Fibroblast of skin of left quadriceps (primary cell): ENCODE measurements at places on chromosomes 3 and 15.

DNA sequence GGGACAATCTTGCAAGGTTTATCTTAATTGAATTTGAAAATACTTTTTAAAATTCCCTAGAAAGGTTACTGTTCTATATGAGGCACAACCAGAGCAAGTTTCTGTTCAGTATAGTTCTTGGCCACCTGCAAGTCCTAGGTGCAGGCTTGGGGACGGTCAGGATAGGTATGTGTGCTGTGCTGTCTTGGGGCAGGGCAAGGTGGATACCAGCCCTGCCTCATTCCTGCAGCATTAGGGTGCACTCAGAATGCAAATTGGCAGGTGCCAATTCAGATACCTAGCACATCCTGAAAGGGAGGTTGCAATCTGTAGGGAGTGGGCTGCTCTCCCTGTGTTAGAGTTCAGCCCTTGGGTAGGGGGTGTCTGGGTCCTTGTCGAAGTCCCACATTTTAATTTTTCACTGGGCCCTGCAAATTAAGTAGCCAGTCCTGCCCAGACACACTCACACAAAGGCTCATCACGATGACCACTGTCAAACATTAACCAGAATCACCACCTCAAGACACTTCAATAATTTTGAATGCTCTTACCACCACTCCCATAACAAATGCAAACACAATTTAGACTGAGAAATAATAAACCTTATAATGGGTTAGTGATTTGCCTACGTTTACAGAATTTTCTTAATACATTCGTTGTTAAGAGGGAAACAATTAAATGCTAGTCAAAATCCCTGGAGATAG, 838.0 kb upstream of the NR2F2 start:
- no peak for DNase-seq

GRCh38 chr3:196867155-196867506, 589 bp upstream of the SENP5 start:
- DNase-seq: no peak

DNA sequence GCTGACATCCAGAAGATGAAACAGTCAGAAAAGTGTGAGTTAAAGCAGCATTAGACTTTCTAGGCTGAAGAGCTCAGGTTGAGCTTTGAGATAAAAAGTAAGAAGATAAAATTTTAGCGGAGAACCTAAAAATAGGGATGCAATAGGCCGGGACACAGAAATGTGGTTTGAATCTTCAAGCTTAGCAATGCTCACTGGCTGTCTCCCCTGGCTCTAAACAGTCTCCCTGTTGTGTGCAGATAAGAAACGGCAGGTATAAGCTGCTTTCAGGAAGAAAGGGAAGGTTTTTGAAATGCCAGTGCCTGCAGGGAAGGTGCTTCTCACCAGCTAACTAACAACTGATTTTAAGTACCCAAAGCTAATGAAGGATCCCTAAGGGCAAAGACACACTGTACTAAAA, 718.7 kb upstream of the SGO1 start:
- no peak for DNase-seq

DNA sequence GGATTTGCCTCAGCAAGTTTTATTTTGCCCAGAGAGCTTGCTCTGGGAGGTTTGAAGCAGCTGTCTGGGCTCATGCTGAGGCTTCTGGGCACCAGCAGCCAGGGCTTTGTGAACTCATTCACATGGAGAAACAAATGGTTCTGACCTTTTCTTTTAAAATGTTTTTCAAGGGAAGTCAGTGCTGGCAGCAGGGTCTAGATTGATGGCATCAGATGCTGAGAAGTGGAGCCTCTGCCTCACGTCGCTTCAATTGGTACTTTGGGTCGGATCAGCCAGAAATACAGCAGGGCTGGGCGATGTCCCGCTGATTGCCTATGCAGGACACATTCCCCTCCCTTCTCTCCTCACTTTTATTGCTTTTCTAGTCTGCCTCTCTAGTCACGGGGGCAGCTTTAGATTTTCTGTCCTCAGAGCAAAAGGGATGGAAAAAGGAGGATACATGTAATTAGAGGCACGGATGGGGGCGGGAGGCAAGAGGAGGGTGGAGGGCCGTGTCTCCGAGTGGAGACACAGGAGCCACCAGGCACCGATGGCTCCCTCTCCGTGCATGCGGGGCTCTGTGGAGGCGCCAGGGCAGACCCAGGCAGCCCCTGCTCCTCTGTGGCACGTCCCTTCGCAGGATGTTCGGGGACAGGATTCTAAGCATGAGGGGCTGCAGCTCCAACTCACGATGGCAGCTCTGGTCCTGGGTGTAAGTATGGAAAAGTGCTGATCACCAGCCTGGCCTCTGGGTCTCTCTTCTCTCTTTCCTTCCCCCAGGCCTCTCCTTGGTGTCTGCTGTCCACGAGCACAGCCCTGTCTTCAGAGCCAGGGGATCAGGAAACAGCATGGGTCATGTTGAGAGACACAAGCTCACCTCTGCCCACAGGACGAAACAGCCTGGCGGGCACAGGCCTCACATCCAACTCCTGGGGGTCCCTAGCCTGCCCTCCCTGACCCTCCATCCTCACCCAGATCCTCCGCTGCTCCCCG, 116.1 kb downstream of the FAM43A start:
- no peak for DNase-seq

DNA sequence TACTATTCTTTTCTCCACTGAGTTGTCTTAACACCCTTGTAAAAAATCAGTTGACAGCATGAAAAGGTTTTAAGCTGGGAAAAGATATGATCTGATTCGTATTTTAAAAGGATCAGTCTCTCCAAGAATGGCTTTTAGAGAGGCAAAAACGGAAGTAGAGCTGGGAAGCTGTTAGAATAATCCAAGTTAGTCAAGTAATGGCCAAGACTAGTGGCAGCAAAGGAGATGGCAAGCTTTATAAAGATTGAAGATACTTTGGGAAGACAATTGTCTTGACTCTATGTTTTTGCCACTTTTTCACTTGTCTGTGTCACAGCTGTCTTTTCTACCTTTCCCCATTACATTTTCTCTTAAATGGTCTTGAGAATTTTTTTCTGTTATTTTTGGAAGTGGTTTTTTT, 243.5 kb upstream of the MANF start:
- DNase-seq: no peak

- DNase-seq: no peak
These were observed 57.7 kb downstream of the GASK1A start for GRCh38 chr3:43036621-43037423.

- DNase-seq: no peak
These were observed 272.2 kb upstream of the NR2F2 start for GRCh38 chr15:96058103-96058851.

DNA sequence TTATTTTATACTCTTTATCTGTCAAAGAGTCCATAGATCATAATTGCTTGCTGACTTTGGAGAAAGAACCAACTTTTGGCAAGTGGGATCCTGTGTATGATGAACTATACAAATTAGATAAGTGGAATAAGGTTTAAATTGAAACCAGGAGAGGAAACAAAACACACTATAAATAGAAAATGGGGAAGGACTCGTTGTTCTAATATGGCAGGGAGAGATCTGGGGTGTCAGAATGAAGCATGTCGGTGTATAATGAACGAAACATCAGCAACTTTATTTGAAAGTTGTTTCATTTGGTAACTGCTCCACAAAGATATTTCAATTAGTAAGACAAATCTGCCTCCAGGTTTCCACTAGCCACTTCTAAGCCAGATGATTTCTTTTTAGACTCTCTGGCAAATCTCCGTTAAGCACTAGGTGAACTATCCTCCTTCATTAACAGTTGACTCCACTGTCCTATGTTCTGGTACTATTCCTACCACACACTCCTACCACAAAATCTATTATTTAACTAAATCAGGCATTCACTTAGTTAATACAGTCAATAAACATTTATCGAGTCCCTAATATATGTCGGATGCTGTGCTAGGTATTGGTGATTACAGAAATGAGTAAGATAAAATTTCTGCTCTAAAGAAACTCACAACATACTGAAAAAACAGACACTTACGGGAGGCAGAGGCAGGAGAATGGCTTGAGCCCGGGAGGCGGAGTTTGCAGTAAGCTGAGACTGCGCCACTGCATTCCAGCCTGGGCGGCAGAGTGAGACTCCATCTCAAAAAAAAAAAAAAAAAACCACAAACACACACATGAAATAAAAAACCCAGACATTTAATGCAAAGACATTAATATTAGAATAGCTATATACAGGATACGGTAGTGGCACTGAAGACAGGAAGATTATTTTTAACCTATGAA, 20.1 kb downstream of the SLC15A2 start:
- DNase-seq: no peak

DNA sequence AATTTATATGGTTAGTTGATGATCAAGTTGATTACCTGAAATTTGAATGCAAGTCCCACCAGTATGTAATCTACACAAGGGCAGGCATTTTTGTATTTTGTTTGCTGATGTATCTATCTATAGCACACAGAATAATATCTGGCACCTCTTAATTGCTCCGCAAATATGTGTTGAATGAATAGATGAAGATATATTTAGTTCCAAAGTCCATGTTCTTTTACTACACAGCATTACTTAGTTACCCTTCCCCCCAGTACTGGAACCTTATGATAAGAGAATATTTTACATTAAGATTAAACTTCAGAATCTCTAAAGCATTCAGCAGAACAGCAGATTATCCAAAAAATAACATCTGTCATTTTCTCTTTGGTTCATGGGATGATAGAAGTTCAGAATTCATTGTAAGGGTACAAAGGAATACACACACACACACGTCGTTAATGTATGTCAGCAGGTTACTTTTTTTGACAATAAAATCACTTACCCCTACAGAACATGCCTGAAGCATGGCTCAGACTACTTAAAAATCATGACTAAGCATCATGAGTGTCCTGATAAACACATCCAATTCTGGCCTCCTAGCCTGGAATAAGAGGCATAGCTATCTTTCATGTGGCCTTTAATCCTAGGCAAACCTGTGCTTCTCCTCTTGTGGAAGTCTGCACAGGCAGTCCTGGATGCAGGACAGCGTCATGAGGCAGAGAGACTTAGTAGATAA, 148.9 kb upstream of the TBC1D5 start:
- DNase-seq: no peak

GRCh38 chr3:46681856-46682540, 11.5 kb downstream of the ALS2CL start:
- DNase-seq: no peak

DNA sequence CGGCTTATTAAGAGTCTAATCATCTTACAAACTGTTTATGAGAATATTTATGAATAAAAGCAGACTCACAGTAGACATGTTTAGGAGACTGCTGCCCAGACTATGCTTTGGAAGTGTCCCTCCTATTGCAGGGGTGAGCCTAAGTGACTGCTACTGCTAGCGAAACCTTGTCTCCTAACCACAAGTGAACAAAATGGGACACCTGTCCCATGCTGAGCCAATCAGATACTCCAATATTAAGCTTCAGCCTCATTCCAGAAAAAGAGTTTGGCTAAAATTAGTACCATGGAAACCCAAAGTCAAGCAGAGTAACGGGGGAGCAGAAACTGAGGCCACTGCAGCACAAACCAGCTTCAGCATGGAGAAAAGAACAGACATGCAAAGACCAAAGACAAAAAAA, 4.6 kb downstream of the DENND6A start:
- no peak for DNase-seq

DNA sequence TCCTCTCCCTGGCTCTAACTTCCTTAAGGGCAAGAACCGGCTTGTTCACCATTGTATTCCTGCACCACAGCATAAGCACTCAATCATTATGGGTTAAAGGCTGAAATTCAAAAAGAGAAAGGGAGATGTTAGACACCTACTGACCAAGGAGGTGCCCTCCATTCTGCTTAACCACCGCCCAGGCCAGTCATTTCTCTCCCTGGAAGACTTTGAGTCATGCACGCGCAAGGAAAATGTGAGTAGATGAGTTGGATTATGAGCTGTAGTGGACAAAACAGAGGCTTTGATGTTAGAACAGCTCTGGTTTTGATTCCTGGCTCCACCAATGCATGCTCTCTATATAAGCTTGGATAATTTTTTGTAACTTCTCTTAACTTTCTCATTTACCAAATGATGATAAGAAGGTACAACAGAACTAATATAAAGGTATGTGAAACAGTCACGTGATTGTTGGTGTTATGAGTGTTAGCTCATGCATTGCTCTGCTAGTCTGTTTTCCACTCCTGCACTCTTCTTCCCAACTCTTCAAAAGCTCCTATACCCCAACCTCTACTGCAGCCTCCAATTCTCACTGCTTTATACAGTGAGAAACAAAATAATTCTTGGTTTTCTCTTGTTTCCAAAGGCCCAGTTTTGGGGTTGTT, 148.4 kb upstream of the ATP11B start:
- DNase-seq: no peak

DNA sequence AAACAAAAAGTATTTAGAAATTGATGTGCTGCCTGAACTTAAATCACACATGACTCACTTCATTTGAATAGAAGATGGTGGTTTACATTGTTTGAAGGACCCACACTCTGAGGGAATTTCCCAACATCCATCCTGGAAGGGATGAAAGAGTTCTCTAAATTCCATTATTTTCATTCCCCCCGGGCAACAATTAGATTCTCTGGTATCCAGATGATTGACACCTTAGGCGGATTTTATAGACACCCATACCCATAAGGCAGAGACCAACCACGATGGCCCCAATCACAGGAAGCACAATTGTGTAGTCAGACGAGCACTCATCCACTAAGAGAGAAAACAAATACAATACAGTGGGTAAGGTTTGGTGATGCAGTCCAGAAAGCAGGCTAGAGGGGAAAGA, 24.6 kb upstream of the MCCC1 start:
- no peak for DNase-seq

- DNase-seq: no peak
These were observed 47.2 kb downstream of the LEO1 start for GRCh38 chr15:51924156-51925068.

DNA sequence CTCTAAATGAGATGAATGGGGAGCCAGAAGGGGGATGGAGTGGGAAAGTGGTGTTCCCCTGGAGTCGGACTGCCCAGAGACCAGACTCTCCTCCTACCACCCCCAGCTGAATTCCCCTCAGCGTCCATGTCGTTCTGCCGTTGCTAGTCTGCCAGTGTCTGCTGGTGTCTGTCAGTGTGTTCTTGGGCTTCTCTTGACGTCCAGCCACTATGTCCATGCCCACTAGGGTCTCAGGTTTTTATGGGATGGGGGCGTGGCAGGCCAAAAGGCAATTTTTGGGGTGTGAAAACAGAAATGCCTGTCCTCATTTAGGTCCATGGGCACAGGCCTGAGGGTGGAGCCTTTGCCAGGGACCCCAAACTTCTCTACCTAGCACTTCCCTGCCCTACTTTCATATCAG, 589.6 kb downstream of the IGSF11 start:
- no peak for DNase-seq

DNA sequence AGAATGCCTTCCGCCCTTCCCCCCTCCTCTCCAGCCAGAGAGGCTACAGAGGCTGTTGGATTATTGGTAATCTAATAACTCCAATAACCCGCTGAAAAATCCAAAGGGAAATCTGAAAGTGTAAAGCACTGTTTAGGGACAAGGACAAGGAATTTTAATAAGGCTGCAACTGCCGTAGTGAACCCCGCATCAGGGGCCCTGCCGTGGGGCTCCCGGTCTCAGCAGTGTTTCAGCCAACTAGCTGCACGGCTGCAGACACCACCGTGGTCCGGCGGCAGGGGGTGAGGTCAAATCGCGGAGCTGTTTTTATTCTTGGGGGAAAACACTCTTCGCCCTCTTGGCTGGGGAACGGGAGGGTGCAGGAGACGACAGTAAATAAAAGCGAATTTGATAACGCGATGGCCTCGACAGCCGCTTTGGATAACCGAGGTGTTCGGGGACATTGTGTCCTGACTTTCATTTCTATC, 6.1 kb downstream of the BCL6 start:
- no peak for DNase-seq

- peak; percentile 40 for DNase-seq
These were observed 104.2 kb upstream of the SLC7A14 start for GRCh38 chr3:170689893-170690660.
